NCI-H1694 treated with DMSO at 0.1 percent for 48 hours (cell line): ENCODE measurements at places on chromosomes 1 and 21.
A peak's percentile ranks its signal among the peaks of the same experiment; 100 is the strongest.

- no peak for DNase-seq
Measured at GRCh38 chr1:71080230-71080738, 551 bp downstream of the ZRANB2 start.

GRCh38 chr1:55718758-55719671 is 503.9 kb upstream of the USP24 start:
- DNase-seq: no peak

GRCh38 chr1:87973896-87974295 is 645.2 kb downstream of the LMO4 start:
- DNase-seq: no peak

- peak; percentile 72 for DNase-seq
Measured at GRCh38 chr1:2546515-2547209, 9.5 kb upstream of the TNFRSF14 start.

GRCh38 chr1:40734882-40735628 is 43.6 kb downstream of the NFYC start:
- DNase-seq: no peak

GRCh38 chr1:156045076-156045475 is 8.5 kb downstream of the UBQLN4 start:
- DNase-seq: no peak

GRCh38 chr1:161803181-161803580 is 37.1 kb downstream of the ATF6 start:
- DNase-seq: no peak

DNA sequence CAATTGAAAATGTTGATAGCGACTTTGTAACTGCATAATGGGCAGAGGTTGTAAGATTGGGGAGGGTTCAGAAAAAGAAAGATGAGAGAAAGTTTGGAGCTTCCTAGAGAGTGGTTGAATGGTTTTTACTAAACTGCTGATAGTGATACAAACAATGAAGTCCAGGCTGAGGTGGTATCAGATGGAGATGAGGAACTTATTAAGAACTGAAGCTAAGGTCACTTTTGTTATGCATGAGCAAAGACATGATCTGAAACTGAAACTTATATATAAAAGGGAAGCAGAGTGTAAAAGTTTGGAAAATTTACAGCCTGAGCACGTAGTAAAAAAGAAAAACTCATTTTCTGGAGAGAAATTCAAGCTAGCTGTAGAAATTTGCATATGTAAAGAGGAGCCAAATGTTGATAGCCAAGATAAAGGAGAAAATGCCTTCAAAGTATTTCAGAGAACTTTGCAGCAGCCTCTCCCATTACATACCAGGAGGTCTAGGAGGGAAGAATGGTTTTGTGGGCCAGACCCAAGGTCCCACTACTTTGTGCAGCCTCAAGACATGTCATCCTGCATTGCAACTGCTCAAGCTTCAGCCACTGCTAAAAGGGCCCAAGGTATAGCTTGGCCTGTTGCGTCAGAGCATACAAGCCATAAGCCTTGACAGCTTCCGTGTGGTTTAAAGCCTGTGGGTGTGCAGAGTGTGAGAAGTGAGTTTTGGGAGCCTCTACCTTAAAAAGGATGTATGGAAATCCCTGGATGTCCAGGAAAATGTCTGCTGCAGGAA is 843.9 kb downstream of the AMY1C start:
- DNase-seq: no peak

- DNase-seq: no peak
Measured at GRCh38 chr1:25217598-25218232, 14.6 kb downstream of the SYF2 start.

DNA sequence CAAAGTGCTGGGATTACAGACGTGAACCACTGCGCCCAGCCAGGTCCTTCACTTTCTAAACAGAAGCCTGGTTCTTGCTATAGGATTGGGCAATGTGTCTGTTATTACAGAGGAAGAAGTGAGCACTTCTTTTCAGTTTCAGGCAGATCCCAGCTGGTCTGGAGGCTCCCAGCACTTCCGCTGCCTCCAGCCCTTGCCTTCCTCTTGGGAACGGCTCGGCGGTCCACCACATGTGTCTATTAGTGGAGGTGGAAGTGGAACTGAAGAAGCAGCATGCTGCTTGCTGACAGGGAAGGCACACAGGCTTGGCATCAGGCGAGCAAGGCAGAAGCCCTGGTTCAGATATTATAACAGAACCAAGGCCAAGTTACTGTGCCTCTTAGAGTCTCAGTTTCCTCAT is 17.0 kb downstream of the MKNK1 start:
- DNase-seq: no peak

DNA sequence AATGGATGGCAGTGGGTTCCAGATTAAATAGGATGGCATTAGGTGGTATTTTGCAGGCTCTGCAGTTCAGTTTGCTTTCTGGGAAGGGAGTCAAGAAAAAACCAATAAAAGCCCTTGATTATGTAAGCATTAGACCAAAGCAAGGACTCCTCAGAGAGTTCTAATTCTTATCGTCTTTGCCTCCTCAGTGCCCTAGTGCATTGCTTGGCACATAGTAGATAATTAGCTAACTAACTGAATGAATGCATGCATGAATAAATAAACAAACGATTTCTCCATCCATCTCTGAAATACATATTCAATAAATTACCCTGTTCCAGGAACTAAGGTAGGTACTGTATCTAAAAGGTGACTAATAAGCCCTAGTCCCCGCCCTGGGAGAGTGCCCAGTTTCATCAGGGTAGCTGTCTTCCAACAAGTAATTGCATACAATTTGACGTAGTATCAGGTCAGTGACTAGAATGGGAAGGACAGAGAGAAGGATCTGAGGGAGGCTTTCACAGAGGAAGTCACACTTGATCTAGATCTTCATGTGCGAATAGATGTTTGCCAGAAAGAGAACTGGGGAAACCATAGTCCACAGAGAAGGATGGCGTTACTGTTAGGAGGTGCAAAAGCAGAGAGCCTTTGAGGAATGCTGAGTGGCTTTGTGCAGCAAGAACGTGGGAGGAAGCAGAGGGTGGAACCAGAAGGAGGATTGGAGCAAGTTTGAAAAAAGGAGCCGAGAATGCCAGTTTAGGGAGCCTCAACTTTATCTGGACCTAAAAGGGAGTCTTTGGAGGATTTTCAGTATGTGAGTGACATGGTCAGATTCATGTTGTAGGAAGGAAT is 111.4 kb downstream of the TBX19 start:
- DNase-seq: no peak

DNA sequence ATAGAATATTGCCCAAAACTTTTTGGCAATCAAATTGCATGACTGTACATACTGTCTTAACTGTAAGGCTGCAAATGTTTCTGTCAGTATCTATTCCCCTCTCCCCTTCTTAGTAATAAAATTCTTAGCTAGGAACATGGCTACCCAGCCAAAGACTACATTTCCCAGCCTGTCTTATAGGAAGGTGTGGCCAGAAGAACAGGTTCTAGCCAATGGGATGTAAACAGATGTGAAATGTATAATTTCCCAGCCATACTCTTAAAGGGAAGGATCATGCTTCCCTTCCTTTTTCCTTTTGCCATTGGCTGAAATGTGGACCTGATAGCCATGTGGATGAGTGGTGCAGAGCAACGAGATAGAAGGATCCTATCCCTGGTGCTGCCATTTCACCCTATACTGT is 7.0 kb upstream of the HIVEP3 start:
- no peak for DNase-seq
